ENCODE measurements at places on chromosomes 5 and 9. TPM values are rescaled to one million over a fixed set of nuclear protein-coding genes. Genes with fewer than 3 reads are reported as not detected.

Gene KCNIP1
- total RNA-seq: not detected

- no peak overlapping the region for H3K27ac ChIP-seq
- H3K4me1 ChIP-seq: peaks cover 11% of the 10 kb centered on the region
- no peak overlapping the region for H3K4me3 ChIP-seq
- peaks cover 23% of the 10 kb centered on the region for H3K27me3 ChIP-seq
- H3K36me3 ChIP-seq: no peaks in the 10 kb centered on the region
Measured at GRCh38 chr5:150108711-150109514, 22.6 kb upstream of the CSF1R start.

DNA sequence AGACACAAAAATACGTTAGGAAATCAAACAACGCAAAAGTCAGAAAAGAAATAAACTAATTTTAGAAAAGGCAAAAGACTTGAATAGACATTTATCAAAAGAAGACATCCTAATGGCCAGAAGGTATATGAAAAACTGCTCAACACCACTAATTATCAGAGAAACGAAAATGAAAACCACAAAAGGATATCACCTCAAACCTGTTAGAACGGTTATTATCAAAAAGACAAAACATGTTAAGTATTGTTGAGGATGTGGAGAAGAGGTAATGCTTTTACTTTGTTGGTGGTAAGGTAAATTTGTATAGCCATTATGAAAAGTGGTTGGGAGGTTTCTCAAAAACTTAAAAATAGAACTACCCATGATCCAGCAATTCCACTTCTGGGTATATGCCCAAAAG is 230.0 kb upstream of the RGMB start:
- H3K4me1 ChIP-seq: no peaks in the 10 kb centered on the region
- H3K27ac ChIP-seq: no peak overlapping the region
- H3K27me3 ChIP-seq: no peaks in the 10 kb centered on the region
- no peak overlapping the region for H3K4me3 ChIP-seq
- no peaks in the 10 kb centered on the region for H3K36me3 ChIP-seq

Gene ZNF879
- total RNA-seq: 3.8 TPM

DNA sequence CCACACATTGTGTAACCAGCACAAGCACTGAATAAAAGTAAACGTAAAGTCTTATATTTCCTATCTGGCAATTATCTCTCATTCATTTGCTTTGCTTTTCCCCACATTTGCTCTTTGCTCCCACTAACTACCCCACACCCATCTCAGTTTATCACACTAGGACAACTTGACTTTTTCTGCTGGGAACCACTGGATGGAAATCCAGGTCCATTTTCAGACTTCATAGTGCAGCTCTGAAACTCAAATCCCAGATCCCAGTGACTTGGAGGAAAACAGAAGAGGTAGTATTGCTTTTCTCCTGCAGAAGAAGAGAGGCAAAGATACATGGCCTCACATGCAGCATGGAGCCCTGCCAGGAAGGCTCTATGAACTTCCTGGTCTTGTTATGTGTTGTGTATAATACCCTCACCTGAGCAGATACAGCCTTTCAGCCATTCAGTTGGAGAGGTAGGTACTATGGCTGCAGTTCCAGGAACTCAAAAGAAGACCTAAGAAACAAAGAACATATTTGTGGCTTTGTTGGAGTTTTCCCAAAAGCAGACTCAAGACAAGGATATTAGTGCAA is 90.0 kb upstream of the NIPBL start:
- no peak overlapping the region for H3K4me3 ChIP-seq
- peaks cover 7% of the 10 kb centered on the region for H3K27me3 ChIP-seq
- no peaks in the 10 kb centered on the region for H3K4me1 ChIP-seq
- no peak overlapping the region for H3K27ac ChIP-seq
- no peak for DNase-seq

Gene PCDHGA4
- 0.20 TPM for total RNA-seq

DNA sequence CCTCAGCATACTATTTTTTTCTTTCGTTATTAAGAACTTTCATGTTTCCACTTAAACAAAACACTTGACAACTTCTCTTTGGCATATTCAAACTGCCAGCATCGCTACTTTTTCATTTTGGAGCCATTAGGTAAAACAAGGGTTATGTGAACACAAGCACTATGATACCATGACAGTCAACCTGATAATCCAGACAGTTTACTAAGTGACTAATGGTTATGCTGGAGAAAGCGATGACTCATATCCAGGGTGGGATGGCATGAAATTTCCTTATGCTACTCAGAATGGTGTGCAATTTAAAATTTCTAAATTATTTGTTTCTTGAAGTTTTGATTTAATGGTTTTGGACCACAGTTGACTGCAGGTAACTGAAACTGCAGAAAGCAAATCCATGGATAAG is 29.9 kb upstream of the PRSS3 start:
- H3K36me3 ChIP-seq: no peaks in the 10 kb centered on the region
- peaks cover 4% of the 10 kb centered on the region for H3K4me1 ChIP-seq
- DNase-seq: no peak
- H3K27ac ChIP-seq: no peak overlapping the region

DNA sequence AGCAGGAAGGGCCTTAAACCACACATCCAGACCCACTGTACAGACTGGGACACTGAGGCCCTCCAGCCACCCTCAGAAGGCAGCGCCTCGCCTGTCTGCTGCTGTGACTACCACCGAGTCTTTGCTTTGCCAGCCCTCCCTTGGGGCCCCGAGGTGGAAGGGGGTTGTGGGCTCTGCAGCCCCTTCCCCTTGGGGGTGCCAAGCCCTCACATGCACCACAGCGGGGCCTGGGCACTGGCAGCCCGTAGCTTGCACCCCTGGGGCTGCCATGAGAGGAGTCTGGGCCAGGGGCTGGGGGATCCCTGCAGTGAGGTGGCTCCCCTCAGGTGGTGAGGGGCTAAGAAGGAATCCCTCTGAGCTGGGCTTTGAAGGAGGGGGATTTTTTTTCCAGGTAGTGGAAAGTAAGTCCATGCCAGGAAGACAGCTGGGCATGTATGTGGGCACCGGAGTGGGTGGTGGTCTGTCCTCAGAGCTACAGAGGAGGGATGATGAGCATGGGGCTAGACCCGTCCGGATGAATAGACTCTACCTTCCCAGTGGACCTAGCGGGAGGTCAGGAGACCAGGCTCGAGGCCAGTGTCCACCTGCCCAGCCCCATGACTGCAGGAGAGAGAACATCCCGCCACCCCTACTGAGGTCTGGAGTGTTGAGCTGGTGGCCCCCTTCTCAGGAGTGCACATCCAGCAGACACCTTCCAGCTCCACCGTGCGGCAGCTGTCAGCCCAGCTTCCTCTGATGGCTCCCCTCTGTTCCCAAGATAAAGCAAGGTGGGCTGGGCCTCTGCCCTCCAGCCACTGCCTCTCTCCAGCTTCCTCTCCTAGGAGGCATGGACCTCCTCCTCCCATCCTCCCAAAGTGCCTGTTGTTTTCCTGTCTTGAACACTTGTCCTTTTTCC is 15.9 kb downstream of the FLT4 start:
- H3K36me3 ChIP-seq: no peaks in the 10 kb centered on the region
- no peaks in the 10 kb centered on the region for H3K27me3 ChIP-seq
- no peak overlapping the region for H3K27ac ChIP-seq

GRCh38 chr9:92468206-92468605 is 14.1 kb downstream of the ASPN start:
- H3K4me1 ChIP-seq: peaks cover 3% of the 10 kb centered on the region
- H3K27ac ChIP-seq: no peak overlapping the region
- H3K36me3 ChIP-seq: no peaks in the 10 kb centered on the region
- H3K27me3 ChIP-seq: no peaks in the 10 kb centered on the region
- DNase-seq: no peak
- H3K4me3 ChIP-seq: no peak overlapping the region

- H3K4me1 ChIP-seq: peaks cover 41% of the 10 kb centered on the region
- H3K4me3 ChIP-seq: no peak overlapping the region
- no peak for DNase-seq
- peaks cover 8% of the 10 kb centered on the region for H3K36me3 ChIP-seq
Measured at GRCh38 chr5:157747173-157747740, 3.7 kb downstream of the LSM11 start.

- no peak overlapping the region for H3K4me3 ChIP-seq
- no peaks in the 10 kb centered on the region for H3K4me1 ChIP-seq
- DNase-seq: no peak
- H3K27ac ChIP-seq: no peak overlapping the region
- no peaks in the 10 kb centered on the region for H3K27me3 ChIP-seq
- H3K36me3 ChIP-seq: no peaks in the 10 kb centered on the region
Measured at GRCh38 chr9:116662646-116663310, 24.3 kb upstream of the TRIM32 start.

Gene CDH18
- not detected for total RNA-seq
